AML-193 (cell line): ENCODE measurements at places on chromosomes 6 and 20.
A peak's percentile ranks its signal among the peaks of the same experiment; 100 is the strongest.

GRCh38 chr6:73231986-73232391 is 6.7 kb upstream of the KHDC1L start:
- DNase-seq = peak; percentile 10

- no peak for DNase-seq
Observed at GRCh38 chr6:4577406-4577805, 198.8 kb upstream of the CDYL start.

GRCh38 chr6:70590400-70590799 is 23.7 kb downstream of the SDHAF4 start:
- DNase-seq = no peak

GRCh38 chr20:9131841-9132240 is 63.0 kb downstream of the PLCB4 start:
- no peak for DNase-seq

DNA sequence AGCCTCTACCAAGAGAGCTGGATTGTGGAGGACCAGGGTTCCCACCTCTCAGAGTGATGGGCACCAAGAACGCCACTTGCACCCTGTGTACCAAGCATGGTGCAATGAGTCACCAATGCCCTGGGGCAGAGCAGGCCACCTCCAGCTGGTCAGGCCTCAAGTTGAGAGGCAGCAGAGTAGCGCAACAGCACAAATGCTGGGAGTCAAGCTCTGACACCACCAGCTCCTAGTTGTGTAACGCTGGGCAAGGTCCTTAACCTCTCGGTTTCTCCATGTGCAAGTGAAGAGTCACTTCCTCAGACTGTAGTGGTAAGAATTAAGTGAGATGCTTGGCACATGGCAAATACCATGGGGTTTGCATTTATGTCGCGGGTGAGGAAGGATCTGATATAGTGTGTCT is 25.6 kb downstream of the GFOD1 start:
- DNase-seq = peak; percentile 87

- DNase-seq = no peak
Observed at GRCh38 chr6:89050155-89050554, 30.4 kb upstream of the PNRC1 start.

DNA sequence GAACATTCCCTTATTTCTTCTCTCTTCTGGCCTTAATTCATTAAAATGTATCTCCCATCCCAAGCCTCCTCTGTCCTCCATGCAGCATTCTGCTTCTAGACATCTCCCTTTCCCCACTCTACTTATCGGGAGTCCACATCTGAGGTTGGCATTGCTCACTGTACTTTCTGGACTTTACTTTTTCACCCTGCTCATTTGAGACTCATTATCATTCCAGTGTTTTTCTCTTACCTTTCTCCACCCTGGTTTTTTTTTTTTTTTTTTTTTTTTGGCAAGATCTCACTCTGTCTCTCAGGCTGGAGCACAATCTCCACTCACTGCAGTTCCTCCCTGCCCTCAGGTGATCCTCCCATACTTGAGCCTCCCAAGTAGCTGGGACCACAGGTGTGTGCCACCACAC is 4.5 kb downstream of the ENPP3 start:
- DNase-seq = no peak
